Calu3 (cell line): ENCODE measurements at places on chromosomes 7 and 10.

GRCh38 chr10:28545967-28546644, 13.2 kb downstream of the WAC start:
- H3K36me3 ChIP-seq = peaks cover 55% of the 10 kb centered on the region
- DNase-seq = no peak
- H3K4me3 ChIP-seq = no peak overlapping the region
- H3K27ac ChIP-seq = peak overlapping the region; percentile 11
- no peaks in the 10 kb centered on the region for H3K27me3 ChIP-seq

DNA sequence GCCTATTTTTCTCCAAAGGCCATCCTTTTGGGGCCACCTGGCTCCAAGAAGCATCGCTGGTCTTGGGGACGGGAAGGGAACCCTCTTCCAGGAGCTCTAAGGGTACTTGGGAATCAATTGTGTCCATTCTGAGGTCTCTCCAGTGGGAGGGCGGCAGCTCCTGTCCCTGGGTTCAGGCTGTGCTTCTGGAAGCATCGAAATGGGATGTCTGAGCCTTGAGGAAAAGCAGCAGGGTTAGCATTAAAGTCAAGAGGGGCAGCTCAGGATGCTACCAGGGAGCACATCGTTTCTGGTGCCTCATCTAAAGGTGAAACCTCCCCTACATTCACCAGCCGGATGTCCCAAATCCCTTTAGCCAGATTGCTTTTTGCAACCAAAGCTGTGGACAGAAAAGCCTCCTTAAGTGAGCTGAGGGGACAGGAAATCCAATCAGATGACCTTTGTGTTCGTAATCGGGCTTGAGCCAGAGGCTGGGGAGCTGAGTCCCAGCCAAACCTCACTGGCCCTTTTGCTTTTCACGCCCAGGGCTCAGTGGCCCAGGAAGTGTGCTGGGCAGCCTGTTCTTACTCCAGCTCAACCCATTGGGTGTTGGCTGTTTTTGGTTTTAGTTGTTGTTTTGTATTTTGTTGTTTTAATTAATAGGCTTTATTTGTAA, 88.8 kb upstream of the ANLN start:
- no peak overlapping the region for H3K27ac ChIP-seq
- peaks cover 26% of the 10 kb centered on the region for H3K4me1 ChIP-seq
- DNase-seq = no peak
- H3K36me3 ChIP-seq = peaks cover 58% of the 10 kb centered on the region
- no peaks in the 10 kb centered on the region for H3K27me3 ChIP-seq

GRCh38 chr10:124181656-124182055, 88.3 kb upstream of the CHST15 start:
- no peak overlapping the region for H3K4me3 ChIP-seq
- H3K27ac ChIP-seq = no peak overlapping the region
- H3K36me3 ChIP-seq = no peaks in the 10 kb centered on the region
- H3K4me1 ChIP-seq = no peaks in the 10 kb centered on the region

DNA sequence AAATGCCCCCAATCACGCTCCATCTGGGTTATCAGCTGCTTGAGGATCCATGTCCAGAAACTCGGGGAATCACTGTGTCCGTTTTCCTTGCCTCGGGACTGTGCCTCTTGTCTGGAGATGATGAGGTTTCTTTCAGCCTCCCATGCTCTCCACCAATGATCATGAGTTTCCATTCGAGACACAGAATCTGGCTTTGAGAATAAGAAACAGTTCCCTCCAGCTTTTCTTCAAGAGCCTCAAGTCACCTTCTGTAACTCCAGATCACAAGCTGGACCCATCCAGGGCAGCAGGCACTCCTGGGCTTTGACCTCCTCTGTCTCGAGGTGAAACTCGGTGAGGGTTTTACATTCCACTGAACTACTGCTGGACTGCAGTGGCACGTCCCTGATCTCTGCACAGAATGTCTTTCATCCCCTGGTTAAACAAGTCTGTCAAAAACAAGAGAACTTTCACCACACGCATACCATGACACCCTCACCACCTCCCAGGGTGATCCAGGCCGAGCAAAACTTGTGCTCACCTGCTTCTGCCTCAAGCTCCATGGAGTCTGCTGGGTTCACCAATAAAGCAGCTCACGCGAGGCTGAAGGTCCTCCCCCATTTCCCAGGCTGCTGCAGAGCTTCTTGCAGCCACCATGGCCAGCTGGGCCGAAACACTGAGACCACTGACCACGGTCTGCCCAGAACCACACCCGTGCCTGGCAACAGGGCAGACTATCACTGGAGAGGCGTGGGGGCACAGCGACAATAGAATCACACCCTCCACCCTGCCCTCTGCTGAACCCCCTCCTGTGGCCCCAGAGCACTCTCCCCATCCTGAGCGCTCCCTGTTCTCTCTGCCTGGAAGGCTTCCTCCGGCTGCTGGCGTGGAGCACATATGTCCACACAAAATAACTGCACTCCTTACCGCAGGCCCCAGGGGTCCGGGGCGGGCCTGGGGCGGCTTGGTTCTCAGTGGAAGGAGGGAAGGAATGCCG, 25.1 kb downstream of the MAT1A start:
- peaks cover 60% of the 10 kb centered on the region for H3K27me3 ChIP-seq
- no peaks in the 10 kb centered on the region for H3K36me3 ChIP-seq
- DNase-seq = no peak
- H3K4me1 ChIP-seq = no peaks in the 10 kb centered on the region

DNA sequence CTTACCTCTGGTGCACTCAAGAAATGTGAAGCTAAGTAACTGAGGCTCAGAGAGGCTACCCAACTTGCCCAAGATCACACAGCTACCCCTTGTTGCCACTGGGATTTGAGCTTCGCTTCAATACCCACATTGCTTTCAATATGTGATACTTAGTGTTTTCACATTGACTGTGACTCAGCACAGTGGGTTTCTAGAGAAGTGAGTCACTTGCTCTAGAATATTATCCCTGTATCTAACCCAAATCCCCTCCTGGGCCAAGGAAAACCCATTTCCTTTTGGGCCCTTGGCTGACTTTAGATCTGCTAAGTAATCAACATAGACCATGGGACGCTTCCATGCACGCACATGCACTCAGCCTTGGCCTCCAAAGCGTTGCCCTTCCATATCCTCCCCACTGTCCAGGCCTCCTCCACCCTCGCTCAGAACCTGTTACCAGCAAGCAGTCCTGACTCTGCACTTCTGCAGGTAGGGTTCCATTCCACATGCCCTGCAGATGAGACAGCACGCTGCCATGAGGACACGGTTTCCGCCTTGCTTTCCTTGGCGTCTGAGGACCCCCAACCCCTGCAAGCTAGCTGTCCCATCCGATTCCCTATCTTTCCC, 87.7 kb upstream of the CHST15 start:
- no peaks in the 10 kb centered on the region for H3K4me1 ChIP-seq
- no peaks in the 10 kb centered on the region for H3K36me3 ChIP-seq
- DNase-seq = no peak
- no peaks in the 10 kb centered on the region for H3K27me3 ChIP-seq
- no peak overlapping the region for H3K4me3 ChIP-seq

GRCh38 chr7:81161451-81162075, 242.7 kb upstream of the SEMA3C start:
- H3K4me1 ChIP-seq = peaks cover 40% of the 10 kb centered on the region
- peak; percentile 24 for DNase-seq
- no peaks in the 10 kb centered on the region for H3K36me3 ChIP-seq
- H3K27ac ChIP-seq = peak overlapping the region; percentile 33
- no peak overlapping the region for H3K4me3 ChIP-seq

GRCh38 chr10:5614155-5614721, 52.2 kb downstream of the ASB13 start:
- no peak overlapping the region for H3K27ac ChIP-seq
- H3K4me3 ChIP-seq = no peak overlapping the region
- no peaks in the 10 kb centered on the region for H3K27me3 ChIP-seq
- DNase-seq = no peak
- peaks cover 28% of the 10 kb centered on the region for H3K4me1 ChIP-seq

- no peak overlapping the region for H3K27ac ChIP-seq
- DNase-seq = no peak
- no peak overlapping the region for H3K4me3 ChIP-seq
- H3K4me1 ChIP-seq = no peaks in the 10 kb centered on the region
- H3K36me3 ChIP-seq = no peaks in the 10 kb centered on the region
- peaks cover 36% of the 10 kb centered on the region for H3K27me3 ChIP-seq
Measured at GRCh38 chr7:159048656-159049055, 96.0 kb downstream of the VIPR2 start.

- H3K36me3 ChIP-seq = peaks cover 3% of the 10 kb centered on the region
- H3K4me1 ChIP-seq = no peaks in the 10 kb centered on the region
- H3K27ac ChIP-seq = no peak overlapping the region
- H3K4me3 ChIP-seq = no peak overlapping the region
- peaks cover 56% of the 10 kb centered on the region for H3K27me3 ChIP-seq
Measured at GRCh38 chr7:387132-388022, 97.4 kb downstream of the FOXL3 start.

- H3K27ac ChIP-seq = no peak overlapping the region
- no peaks in the 10 kb centered on the region for H3K4me1 ChIP-seq
- H3K36me3 ChIP-seq = no peaks in the 10 kb centered on the region
- no peak for DNase-seq
Measured at GRCh38 chr7:88358881-88359280, 52.2 kb upstream of the STEAP4 start.

DNA sequence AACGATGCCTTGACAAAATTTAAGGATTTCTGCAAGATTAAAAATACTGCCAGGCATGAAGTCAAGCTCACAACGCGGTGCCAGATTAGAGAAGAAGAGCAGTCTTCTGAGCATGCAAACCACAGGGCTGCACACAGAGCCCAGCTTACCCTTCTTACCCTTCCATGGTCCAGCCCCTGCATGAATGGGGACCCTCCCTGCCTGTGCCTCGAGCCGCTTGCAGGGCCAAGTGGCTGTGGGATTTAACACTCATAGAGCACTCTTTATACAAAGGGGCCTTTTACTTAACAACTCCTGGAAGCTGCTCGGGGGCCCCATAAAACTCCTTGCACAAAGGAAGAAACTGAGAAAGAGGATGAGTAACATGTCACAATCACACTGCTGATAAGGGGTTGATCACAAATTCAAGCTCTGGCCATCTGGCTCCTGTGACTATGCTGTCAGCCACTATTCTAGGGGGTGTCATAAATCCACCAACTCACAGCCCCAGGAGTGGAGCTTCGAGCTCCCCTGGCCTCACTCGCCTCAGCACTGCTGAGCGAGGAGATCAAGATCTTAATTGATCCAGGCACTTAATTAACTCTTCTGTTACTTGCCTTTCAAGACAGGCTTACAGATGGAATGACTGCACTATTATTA, 514.8 kb downstream of the TNS3 start:
- no peaks in the 10 kb centered on the region for H3K36me3 ChIP-seq
- no peaks in the 10 kb centered on the region for H3K4me1 ChIP-seq
- H3K27ac ChIP-seq = no peak overlapping the region
- no peak overlapping the region for H3K4me3 ChIP-seq

DNA sequence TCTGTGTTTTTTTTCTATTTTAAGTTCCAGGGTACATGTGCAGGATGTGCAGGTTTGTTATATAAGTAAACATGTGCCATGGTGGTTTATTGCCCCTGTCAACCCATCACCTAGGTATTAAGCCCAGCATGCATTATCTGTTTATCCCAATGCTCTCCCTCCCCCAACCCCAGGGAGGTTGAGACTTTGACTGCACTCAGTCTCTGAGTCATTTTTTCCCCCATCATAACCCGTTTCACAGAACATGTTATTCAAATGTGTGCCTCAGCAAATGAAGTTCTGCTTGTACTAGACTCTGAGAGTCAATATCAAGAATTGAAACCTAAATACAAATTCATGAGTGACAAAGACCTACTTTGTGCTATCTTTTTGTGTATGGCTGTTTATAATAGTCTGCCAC, 70.0 kb upstream of the CYP26C1 start:
- H3K36me3 ChIP-seq = no peaks in the 10 kb centered on the region
- no peaks in the 10 kb centered on the region for H3K27me3 ChIP-seq
- no peaks in the 10 kb centered on the region for H3K4me1 ChIP-seq
- no peak overlapping the region for H3K27ac ChIP-seq
- no peak for DNase-seq

DNA sequence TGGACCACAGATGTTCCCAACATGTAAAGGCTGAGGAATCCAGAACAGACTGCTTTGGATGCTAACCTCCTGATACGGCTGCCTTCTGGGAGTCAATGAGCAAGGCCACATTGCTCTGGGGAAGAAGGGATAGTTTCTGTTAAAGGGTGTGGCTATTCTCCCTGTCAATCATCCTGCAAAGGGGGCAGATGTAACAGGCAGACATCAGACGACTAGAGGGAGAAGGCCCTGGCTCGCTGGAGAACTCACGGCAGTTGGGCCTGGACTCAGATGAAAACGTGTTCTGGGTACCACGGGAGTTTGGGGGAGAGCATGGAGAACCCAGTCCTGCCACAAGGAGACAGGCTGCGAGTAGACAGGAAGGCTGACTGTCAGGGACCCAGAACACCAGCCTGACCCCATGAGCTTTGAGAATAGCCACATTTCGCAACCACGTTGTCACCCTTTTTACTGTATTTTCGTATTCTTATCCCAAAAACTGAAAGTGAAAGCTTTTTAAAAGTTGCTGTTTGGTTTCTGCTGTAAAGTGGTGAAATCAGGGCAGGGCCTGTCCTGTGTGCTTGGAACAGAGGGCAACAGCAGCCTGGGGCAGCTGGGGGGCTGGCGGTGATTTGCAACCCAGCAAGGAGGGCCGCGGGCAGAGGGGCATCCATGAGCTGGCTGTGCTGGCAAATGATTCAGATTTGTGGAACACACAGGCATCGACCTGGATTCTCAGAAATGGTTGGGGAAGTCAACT, 95.3 kb downstream of the MYOF start:
- no peaks in the 10 kb centered on the region for H3K27me3 ChIP-seq
- peak overlapping the region; percentile 66 for H3K27ac ChIP-seq
- peaks cover 35% of the 10 kb centered on the region for H3K4me1 ChIP-seq
- H3K4me3 ChIP-seq = no peak overlapping the region
- H3K36me3 ChIP-seq = peaks cover 88% of the 10 kb centered on the region
- DNase-seq = no peak

- no peak overlapping the region for H3K4me3 ChIP-seq
- H3K4me1 ChIP-seq = peaks cover under 1% of the 10 kb centered on the region
- H3K36me3 ChIP-seq = no peaks in the 10 kb centered on the region
- no peak overlapping the region for H3K27ac ChIP-seq
- DNase-seq = no peak
- no peaks in the 10 kb centered on the region for H3K27me3 ChIP-seq
Measured at GRCh38 chr10:110349831-110350230, 45.1 kb upstream of the SMNDC1 start.

GRCh38 chr10:121978511-121978910, 3.5 kb upstream of the NSMCE4A start:
- H3K27me3 ChIP-seq = no peaks in the 10 kb centered on the region
- no peak overlapping the region for H3K27ac ChIP-seq

DNA sequence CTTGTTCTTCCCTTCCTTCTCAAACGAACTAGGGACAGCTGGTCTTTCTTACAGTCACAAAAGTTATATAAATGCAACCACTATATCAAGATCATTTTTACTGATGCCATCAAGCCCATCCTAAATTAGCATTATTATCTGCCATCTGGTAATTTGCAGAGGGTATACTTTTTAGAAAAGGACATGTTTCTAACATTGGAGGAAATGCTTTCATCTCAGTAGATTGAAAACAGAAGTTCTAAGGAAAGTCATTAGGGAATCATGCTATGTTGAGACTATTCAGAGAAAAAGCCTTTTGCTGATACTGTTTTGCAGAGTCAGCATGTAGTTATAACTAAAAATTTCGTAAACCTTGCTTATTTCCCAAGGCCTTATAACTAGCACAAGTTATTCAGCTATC, 146.7 kb downstream of the WNT2 start:
- no peak for DNase-seq
- no peak overlapping the region for H3K4me3 ChIP-seq
- H3K36me3 ChIP-seq = no peaks in the 10 kb centered on the region
- no peaks in the 10 kb centered on the region for H3K27me3 ChIP-seq
- H3K4me1 ChIP-seq = peaks cover 3% of the 10 kb centered on the region

GRCh38 chr7:12137283-12137682, 73.8 kb upstream of the TMEM106B start:
- no peaks in the 10 kb centered on the region for H3K36me3 ChIP-seq
- H3K27ac ChIP-seq = no peak overlapping the region
- no peaks in the 10 kb centered on the region for H3K27me3 ChIP-seq
- DNase-seq = no peak
- peaks cover 9% of the 10 kb centered on the region for H3K4me1 ChIP-seq
